ENCODE measurements at places on chromosomes 16 and 17. TPM values are rescaled to one million over a fixed set of nuclear protein-coding genes. Genes with fewer than 3 reads are reported as not detected.

DNA sequence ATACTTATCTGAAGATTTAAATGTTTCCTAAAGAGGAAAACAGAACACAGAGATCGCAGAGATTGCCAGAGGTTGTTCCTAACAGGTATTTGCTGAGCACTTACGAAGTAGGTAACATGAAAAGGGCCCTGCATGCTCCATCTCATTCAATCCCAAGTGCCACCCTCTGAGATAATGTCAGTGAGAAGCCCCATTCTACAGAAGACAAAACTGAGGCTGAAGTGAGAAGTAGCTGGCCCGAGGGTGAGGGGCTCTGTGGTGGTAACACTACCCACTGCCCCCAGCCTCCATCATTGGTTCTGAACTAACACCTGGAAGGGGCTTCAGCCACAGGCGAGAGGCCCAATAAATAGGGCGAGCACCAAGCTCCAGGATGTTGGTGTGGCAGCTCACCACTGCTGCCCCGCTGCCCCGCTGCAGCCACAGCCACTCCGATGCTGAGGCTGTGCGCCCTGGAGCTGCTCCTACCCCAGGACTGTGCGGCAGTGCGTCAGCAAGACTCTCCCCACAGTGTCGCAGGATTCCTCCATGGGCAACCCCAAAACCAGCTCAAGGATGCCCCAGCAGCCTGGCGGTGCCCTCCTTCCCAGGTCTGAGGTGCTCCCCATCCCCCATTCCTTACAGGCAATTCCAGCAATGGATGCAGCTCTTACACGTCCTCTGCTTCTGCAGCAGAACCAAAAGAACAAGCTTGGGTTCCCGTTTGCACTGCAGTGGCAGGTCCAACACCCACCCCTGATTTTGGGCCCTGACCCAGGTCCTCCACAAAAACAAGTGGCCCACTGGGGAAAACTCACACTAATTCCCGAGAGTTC, 10.3 kb downstream of the FLCN start:
- DNase-seq, result no peak

The TBX6 gene
- total RNA-seq, result 1.2 TPM

GRCh38 chr17:19263641-19264051, 26.5 kb downstream of the EPN2 start:
- no peak for DNase-seq

GRCh38 chr16:28158136-28158535, 53.6 kb downstream of the XPO6 start:
- no peak for DNase-seq

All from neural crest cell (in vitro differentiated cells).